ENCODE measurements at places on chromosomes 16 and 17.

DNA sequence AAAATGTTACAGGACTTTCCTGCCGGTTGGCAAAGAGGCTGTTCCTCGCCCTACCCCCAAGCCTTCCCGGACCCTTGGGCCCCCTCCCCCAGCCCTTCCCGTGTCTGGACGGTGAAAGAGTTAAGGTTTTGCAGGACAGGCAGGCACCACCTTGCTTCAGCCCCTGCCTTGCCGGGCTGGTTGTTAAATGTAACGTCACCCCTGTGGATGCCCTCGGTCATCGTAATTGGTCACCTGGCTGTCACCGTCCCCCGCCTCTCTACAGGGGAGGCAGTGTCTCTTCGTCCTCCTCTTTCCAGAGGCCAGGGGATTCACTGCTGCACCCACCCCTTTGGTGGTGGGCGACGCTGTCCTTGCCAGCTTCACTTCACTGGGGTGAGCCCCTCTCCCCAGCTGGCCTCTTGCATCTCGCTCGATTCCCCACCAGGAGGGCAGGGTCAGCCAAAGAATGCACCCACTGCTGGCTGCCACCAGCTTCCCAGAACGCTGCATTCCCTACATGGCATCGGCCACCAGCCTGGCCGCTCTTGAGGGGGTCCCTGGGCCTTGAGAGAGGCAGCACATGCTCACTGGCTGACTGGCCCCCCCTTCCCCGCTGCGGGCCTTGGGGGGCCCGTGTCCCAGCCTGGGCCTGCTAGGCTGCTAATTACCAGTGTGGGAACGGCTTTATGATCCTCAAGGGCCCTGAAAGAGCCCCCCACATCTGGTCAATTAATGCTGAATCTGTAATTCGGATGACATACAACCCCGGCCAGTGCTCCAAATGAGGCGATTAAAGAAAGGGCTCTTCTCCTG is 25.2 kb upstream of the GSE1 start:
- DNase-seq, result no peak

- DNase-seq, result no peak
These were observed 15.5 kb upstream of the SPNS2 start for GRCh38 chr17:4483012-4483840.

- no peak for DNase-seq
These were observed 64.9 kb downstream of the ITFG1 start for GRCh38 chr16:47395733-47396498.

DNA sequence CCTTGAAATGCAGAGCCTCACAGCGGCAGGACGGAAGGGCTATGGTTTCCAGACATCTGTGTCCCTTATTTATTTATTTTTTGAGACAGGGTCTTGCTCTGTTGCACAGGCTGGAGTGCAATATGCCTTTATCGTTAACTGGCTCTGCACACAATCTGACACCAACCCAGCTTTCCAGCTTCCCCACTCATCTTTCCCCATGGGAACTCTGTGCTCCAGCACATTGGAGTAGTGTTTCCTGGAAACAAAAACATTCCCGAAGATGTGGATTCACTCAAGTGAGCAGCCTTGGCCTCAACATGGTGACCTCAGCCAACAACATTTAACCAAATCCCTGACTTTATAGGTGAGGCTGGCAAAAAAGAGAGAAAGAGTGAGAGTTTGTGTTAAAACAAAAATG is 307.1 kb downstream of the TMEM114 start:
- DNase-seq, result no peak

GRCh38 chr16:81239367-81240121 is 1.1 kb downstream of the BCO1 start:
- DNase-seq, result no peak

GRCh38 chr16:3952737-3953131 is 72.2 kb upstream of the CREBBP start:
- DNase-seq, result peak; percentile 91

GRCh38 chr17:11642655-11643054 is 44.4 kb downstream of the DNAH9 start:
- peak; percentile 51 for DNase-seq

DNA sequence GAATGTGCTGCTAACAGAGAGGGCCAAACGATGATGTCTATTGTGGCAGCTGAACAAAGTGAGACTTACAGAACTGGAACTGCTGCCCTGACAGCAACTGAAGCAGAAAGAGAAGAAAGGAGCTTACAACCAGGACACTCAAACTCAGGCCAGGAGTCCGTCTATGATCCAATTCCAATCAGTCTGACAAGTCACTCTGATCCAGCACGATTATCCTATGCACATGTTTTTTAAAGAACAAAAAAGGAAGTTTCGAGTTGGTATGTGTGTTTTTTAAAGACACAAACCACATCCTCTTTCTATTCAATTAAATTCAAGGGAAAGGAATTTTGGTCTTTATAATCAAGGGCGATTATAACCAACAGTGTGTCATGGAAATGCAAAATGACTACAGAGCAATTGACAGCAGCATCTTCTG is 42.4 kb upstream of the MTMR4 start:
- no peak for DNase-seq

DNA sequence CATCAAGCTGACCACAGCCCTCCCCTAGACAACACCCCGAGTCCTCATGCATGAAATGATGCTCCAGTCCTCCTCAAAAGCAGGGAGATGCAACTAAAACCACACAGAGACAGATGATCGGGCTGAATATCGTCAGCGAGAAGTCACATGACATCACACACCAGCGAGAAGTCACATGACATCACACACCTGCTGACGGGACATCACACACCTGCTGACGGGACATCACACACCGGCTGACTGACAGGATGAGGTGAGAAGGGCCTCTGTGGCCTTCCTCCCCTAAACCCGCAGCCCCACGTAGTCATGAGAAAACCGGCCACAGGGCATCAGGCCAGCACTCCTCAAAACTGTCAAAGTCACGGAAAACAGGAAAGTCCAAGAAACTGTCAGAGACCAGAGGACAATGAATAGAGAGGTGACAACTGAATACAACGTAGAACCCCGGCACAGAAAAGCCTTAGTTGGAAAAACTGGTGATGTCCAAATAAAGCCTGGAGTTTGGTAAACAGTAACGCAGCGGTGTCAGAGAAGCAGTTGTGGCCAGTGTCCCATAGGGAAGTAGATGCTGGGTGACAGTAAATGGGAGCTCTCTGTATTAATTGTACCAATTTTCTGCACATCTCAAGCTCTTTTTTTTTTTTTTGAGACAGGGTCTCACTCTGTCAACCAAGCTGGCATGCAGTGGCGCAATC is 14.3 kb downstream of the LITAF start:
- DNase-seq, result no peak

GRCh38 chr17:20228860-20229259 is 219.7 kb downstream of the SPECC1 start:
- DNase-seq, result no peak

DNA sequence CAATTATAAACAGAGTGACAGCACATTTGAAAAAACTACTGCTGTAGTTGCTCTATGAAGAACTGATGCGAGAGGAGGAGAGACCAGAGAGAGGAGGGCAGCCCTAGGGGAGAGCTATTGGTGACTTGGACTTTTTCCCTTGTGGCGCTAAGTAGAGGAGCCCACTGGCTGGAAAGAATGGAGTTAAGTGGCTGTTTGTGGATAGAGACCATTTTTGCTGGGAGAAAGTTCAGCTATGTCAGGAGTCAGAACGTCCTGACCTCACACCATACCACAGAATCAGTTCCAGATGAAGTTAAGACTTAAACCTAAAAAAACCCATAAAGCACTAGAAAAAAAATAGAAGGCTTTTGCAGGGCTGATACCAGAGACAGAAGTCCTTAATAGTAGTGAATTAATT is 2.0 kb downstream of the POLR2A start:
- no peak for DNase-seq

- no peak for DNase-seq
These were observed 14.6 kb downstream of the RGS11 start for GRCh38 chr16:261031-261691.

- no peak for DNase-seq
These were observed 680 bp upstream of the CCL15 start for GRCh38 chr17:36001862-36002603.

- no peak for DNase-seq
These were observed 4.1 kb downstream of the MAP2K3 start for GRCh38 chr17:21288571-21289017.

- DNase-seq, result no peak
These were observed 110.6 kb downstream of the PRKCA start for GRCh38 chr17:66412857-66413558.

GRCh38 chr17:40598301-40598618 is 33.0 kb upstream of the CCR7 start:
- no peak for DNase-seq

DNA sequence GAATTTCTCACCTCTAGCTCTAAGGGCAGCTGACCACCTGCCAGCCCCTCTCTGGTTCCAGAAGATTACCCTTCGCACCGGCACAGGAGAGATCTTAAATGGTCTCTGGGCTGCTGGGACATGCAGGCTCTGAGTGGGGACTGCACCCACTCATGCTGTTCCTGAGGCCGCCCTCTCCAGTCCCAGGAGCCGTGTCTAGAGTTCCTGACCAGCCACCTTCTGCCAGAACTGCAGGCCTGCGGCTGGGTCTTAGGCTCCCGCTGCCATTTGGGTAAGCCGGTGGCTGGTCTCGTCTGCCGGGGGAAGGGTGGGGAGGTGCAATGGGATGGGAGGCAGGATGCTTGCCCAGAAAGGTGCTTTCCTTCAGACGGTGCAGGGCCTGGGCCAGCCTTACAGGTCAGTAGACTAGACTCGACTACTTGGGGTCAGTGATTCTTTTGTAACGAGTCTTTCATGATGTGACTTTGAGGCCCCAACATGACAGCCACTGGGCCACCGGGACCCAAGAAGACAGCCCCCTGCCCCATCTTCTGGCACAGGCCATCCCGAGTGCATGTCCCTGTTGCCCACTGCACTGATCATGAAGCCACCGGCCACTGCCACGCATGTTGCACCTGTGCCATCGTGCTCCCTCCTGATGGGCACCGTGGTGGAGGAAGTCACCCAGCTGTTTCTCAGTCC is 26.4 kb downstream of the B9D1 start:
- DNase-seq, result no peak

- no peak for DNase-seq
These were observed 21.1 kb downstream of the NGFR start for GRCh38 chr17:49516180-49516579.

- peak; percentile 66 for DNase-seq
These were observed 598 bp downstream of the INPP5K start for GRCh38 chr17:1515640-1516387.

- DNase-seq, result no peak
These were observed 7.0 kb upstream of the SLC39A11 start for GRCh38 chr17:73099511-73099910.

DNA sequence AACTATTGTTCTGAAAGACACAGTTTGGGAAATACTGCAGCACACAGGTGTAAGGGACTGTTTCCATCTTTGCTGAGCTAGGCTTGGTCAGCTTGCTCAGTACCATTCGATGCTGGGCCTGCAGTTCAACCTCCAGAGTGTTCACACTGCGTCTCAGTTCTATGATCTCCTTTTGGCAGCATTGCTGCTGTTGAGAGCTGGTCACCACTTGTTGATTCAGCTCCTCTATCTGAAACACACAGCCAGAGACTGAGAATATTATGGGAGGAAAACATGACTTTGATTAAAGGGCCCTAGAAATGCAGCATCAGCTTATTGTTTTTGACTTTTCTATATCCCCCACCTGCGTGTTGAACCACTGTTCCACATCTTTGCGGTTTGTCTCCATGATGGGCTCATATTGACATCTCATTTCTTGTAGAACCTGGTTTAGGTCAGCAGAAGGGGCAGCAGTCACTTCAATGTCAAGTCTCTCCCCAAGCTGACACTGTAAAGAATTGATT is 4.6 kb downstream of the KRT39 start:
- no peak for DNase-seq

DNA sequence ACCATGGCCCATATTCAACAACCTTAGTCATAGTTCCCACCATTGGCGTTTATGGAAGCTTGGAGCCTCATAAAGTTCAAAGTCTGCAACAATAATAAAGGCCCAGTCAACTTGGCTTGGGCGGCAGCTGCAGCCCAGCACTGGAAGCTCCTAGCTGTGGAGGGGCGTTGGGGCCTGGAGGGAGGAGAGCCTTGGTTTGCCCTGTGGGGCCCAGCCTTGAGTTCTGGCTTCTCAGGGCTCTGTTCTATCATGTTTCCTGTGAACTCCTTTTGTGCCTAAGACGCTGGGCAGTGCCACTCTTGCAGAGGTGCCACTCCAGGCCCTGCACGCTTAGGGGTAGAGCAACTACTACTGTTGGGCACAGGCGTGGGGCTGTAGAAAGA is 927 bp upstream of the ENGASE start:
- DNase-seq, result no peak

- DNase-seq, result no peak
These were observed 7.8 kb downstream of the NTN1 start for GRCh38 chr17:9028988-9029570.

DNA sequence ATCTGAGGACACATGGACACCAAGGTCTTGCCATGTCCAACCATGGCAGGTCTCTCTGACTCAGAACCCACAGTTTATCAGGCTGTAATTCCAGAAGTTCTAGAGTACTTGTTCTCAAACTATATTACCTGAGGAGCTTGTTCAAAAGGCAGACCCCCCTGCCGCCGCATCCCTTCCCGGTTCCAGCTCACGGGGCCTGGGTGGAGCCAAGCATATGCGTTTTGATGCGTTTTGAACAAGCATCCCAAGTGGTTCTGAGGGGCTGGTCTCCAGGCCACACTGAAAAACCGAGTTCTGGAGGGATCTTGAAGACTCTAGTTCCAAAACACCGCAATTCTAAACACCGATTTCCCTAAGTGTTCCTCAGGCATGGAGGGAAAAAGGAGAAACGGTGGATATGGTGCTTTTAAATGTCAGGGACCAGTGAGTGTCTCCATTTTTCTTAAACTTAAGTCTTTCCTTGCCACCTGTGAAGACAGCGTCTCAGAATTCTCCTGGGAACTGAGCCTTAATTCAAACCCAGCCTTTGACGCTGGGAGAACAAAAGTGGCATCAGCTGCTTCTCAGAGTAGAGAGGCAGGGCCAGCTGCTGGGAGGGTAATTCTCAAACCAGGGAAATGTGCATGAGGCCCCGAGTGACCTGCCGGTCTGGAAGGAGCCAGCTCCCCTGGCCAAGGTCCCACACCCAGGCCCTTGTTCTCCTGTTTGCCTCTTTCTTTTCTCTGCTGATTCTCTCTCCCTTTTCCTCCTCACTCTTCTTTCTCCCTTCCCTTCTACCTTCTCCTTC is 84.4 kb upstream of the PLCG2 start:
- no peak for DNase-seq

- no peak for DNase-seq
These were observed 21.9 kb upstream of the RAI1 start for GRCh38 chr17:17659340-17659739.

DNA sequence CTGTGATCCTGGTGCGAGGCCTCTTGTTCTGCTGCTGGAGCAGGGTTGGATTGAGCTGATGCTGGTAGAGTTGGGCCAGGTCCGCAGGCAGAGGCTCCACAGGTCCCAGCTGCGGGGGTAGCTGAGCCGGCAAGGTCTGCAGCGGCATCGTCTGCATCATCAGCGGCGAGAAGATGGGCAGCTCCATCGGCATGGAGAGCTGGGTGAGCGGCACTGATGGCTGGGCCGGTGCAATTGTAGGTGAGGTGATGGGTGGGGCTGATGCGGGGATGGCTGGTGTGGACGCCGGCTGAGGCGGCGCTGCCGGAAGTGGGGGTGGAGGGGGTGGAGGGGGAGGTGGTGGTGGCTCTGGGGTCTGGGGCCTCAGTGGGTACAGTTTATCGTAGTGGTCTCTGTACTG is 251.7 kb downstream of the ZFHX3 start:
- DNase-seq, result no peak

All from heart left ventricle (tissue), 16 donors.